ENCODE measurements at places on chromosomes 13 and 19.

DNA sequence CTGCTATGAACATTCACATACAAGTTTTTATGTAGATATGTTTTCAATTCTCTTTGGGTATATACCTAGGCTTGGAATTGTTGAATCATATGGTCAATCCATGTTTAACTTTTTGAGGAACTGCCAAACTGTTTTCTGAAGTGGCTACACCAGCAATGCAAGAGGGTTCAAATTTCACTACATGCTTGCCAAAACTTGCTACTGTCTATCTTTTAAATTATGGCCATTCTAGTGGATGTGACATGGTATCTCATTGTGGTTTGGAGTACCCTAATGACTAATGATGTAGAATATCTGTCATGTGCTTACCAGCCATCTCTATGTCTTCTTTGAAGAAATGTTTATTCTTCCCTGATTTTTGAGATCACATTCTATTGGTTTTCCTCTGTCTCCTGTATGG, 860.3 kb downstream of the DIAPH3 start:
- DNase-seq = no peak

GRCh38 chr19:45047188-45047797, 8.4 kb downstream of the CLASRP start:
- DNase-seq = no peak

DNA sequence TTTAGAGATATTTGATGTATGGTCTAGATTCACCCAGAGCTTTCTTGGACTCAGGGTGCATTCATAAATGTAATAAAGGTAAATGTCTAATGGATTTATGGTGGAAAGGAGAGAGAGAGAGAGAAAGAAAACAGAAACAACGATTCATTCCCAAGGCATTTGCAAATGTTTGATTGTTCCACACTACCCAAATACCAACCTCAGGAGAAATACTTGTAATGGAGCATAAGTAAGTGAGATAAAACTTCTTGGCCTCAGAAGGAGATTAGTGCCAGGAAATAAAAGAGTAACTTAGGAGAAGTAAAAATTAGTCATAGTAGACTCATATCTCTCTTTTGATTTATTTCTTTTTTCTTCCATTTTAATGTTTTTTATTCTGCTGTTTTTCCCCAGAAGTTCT, 40.6 kb upstream of the DGKH start:
- DNase-seq = peak; percentile 44

- DNase-seq = no peak
Observed at GRCh38 chr19:39200803-39201115, 3.3 kb downstream of the SYCN start.

- DNase-seq = peak; percentile 83
Observed at GRCh38 chr19:2294687-2295335, 12.8 kb upstream of the PEAK3 start.

GRCh38 chr13:23966691-23967615, 69.7 kb upstream of the C1QTNF9B start:
- no peak for DNase-seq

DNA sequence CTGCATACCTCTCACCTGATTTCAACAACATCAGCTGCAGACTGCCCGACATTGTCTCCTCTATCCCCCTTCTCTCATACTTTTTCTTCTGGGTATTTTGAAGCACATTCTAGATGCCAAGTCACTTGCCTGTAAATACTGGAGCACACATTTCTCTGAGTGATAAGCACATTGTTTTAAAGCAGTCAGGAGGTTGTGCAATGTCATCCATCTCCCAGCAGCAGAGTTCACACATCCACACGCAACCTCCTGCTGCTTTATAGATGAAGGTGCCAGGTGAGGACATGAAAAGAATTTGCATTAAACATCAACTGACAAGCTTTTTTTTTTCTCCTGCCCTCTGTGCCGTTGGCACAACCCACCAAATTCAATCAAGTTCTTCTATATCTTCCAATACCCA, 5.5 kb downstream of the UPK1A start:
- DNase-seq = peak; percentile 29

- no peak for DNase-seq
Observed at GRCh38 chr19:43467276-43467675, 1.9 kb upstream of the LYPD3 start.

GRCh38 chr13:46620471-46620870, 67.5 kb downstream of the LRCH1 start:
- no peak for DNase-seq

GRCh38 chr19:4477034-4477801, 5.1 kb downstream of the HDGFL2 start:
- DNase-seq = no peak

GRCh38 chr19:2604747-2605329, 97.7 kb downstream of the GNG7 start:
- DNase-seq = no peak

GRCh38 chr13:52848455-52849195, at the start of gene PCDH8:
PCDH8 (minus strand) TSS chr13:52848640; CDS start chr13:52848436, 204 bp downstream.
- DNase-seq = no peak

GRCh38 chr13:45473627-45474026, 8.9 kb downstream of the COG3 start:
- no peak for DNase-seq

DNA sequence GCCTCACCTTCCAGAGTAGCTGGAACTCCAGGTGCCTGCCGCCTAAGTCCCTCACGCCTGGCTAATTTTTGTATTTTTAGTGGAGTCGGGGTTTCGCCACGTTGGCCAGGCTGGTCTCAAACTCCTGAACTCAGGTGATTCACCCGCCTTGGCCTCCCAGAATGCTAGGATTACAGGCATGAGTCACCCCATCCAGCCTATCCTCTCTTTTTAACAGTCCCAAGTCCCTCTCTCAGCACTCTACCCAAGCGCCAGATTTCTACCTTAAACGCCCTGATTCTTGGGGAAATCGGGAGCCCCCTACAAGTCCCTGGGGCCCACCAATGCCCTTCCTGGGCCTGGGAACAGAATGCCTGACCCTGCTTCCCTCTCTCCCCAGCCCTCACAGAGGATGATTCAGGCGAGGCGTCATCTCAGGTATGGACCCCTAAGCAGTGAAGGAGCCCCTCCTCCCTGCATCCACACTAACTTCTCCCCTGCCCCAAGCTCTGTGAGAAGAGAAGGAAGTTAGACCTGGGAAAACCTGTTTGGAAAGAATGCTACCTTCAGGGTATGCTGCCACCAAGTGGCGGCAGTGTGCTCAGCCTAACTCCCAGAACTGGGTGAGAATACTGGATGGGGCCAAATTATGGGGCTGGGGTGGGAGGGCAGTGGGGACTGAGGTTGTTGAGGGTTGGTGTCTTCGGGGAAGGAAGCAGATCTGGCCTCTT, 20.8 kb upstream of the EBI3 start:
- peak; percentile 65 for DNase-seq

DNA sequence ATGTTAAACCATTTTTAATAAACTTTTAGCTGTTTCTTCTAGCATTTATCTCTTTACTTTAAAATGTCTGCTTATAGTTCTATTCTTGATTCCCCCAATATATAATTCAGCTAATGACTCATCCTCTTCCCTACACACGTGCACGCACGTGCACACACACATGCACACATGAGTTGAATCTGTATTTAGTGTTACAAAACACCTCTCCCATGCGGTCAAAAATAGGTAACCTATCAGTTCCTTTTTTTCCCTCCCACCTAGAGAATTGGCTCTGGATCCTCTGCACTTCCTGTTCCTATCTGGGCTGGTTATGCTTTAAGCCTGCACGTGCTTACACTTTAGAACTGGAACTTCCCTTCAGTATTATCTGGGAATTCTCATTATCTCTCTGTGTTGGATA, 144.1 kb downstream of the PAN3 start:
- no peak for DNase-seq

- DNase-seq = no peak
Observed at GRCh38 chr13:31476753-31477152, 262.6 kb upstream of the RXFP2 start.

DNA sequence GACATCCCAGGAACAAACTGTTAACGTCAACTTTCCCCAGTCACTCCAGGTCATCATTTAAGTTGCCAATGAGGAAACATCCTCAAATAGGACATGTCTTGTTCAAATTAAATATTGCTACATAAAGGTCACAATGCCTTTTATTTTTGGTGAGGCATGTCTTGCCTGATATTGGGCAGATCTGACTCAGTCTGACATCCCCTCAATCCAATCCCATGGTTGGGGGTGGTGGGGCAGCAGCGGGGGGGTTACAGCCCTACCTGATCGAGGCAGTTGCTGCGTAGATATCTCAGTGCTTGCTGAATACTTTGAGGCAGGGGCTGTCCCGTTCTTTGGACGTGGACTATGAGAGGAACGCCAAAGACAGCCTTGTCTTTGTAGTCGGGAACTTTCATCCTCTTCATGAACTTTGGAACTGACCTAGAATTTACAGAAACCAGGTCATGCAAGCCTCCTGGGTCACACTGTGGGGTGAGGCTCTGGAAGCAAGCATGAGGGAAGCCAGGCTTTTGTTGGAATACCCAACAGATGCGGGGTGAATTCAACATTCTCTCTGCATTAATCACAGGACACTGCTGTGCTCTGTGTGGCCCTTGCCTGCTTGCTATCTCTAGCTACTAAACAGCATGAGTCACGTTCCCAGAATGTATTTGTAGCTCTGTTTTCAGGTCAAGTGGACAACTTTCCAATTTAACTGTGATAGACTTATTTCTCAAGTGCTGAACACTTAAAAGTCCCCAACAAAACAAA, 109.8 kb downstream of the KL start:
- DNase-seq = peak; percentile 91

DNA sequence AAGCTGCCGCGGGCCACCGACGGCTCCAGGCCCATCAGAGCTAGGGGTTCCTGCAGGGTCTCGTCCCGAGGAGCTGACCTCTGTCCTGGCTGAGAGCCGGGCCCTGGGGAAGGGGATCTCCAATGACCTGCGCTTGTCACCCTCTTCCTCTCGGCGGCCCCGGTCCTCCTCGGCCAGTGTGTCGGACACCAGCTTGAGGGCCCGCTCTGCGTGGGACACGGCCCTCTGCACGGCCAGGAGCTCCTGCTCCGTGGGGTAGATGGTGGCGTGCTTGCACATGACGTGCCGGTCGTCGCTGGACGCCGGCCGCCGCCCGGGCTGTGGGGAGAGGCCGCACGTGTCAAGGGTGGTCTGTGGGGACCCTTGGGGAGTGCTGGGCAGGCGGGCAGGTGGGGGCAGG, 32.7 kb upstream of the MATK start:
- no peak for DNase-seq

- DNase-seq = peak; percentile 60
Observed at GRCh38 chr19:12364391-12365235, 870 bp downstream of the ZNF442 start.

GRCh38 chr19:1274852-1275259, 474 bp upstream of the FAM174C start:
- DNase-seq = no peak

DNA sequence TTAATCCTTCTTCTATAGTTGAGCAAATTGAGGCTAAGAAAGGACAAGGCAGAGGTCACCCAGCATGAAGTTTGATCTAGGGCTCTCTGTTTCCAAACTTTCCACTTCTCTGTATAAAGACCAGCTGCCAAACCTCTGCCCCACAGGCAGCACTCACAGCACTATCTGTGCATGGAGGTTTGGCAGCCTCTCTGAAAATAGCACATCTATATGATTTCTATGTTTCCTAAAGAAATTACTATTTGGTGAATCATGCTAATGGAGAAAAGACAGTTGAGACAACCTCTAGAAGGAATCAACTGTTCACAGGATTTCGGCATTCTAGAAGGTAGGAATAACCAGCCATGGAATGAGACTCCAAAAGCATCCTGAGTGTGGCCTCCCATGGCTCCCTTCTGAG, 554.5 kb downstream of the IRS2 start:
- DNase-seq = no peak

GRCh38 chr13:45335397-45336024, 5.5 kb downstream of the TPT1 start:
- DNase-seq = no peak

DNA sequence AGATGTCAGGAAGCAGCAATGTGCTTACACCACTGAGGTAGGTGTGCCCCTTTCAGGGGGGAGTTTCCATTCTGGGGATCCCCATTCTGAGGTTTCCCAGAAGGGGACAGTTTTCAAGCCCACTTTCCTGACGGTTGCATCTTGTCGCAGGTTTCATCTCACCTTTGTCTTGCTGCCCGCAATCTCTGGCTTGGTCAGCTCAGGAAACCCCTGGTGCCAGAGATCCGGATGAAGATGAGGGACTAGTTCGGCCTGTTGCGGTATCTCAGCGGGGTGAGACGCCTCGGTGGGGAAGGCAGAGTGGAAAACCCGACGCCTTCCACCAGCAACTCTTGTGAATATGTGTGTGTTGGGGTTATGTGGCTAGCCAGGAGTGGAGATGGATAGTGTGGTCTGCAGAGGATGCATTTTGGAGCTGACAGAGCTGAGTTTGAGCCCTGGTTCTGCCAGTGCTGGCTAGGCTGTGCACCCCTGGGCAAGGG, 13.1 kb downstream of the TNFSF9 start:
- DNase-seq = no peak

DNA sequence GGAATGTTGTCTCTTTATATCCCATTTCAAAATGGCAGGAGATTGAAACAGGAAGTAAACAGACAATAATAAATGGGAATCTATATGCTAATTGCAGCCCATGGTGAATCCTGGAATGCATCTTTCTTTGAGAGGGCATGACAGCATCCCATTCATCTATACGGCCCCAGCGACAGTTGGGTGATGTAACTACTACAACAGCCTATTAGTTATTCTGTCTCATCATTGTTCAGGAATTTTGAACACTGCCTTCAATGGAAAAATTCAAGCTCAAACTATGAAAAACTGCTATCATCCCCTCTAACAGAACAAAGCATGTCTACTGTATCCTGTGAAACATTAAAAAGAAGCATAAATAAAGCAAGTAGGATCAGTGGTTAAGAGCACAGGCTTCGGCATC, 262.1 kb downstream of the DCT start:
- DNase-seq = peak; percentile 18

GRCh38 chr13:50712881-50713280, 130.6 kb downstream of the DLEU7 start:
- DNase-seq = no peak

- no peak for DNase-seq
Observed at GRCh38 chr19:10566658-10567410, 1.0 kb upstream of the KRI1 start.

DNA sequence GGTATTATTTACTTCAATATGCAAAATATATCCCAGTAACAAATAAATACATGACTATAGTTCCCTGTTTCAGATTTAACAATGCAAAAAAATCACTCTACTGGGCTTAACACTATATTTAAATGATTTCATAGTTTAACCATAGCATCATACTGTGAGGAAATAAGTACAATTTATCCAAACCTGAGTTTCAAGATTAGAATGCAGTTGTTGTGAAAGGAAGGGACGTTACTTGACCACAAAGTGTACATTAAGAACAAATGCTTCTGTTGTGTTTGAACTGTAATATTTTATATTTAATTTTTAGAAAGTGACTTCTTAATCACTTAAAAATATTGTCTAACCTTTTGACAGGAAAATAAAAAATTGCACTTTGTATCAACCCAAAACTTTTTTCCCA, 1747.9 kb upstream of the SPRY2 start:
- DNase-seq = no peak

DNA sequence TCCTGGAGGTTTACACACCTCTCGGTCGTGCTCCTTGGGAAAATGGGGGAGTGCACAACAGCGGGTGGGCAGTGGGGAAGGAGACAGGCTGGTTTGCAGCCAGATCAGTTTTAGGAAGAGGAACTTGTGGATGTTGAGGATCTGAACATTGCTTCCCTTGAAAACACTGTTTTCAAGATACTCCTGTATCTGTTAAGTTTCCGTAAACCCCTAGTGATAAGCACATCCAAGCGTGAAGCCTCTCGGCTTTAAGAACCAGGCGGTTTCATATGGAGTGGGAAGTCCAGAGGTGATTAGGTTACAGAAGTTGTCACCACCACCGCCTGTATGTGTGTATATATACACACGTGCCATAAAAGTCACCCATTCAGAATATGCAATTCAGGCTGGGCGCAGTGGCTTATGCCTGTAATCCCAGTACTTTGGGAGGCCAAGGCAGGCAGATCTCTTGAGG, 47.4 kb downstream of the SIPA1L3 start:
- DNase-seq = no peak

All from GM03348 (cell line).